ENCODE measurements at places on chromosomes 13 and 19.

DNA sequence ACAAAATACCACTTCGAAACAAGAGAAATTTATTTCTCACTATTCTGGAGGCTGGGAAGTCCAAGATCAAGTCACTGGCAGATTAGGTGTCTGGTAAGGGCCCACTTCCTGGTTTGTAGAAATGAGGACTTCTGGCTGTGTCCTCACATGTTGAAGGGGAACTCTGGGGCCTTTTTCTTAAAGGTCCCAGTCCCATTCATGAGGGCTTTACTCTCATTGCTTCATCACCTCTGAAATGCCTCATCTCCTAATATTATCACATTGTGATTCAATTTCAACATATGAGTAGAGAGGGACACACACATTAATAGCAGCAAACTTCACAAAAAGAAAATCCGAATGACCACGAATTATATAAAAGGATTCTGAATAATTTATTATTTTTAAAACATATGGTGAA is 21.6 kb upstream of the SIGLEC14 start:
- no peak for DNase-seq

DNA sequence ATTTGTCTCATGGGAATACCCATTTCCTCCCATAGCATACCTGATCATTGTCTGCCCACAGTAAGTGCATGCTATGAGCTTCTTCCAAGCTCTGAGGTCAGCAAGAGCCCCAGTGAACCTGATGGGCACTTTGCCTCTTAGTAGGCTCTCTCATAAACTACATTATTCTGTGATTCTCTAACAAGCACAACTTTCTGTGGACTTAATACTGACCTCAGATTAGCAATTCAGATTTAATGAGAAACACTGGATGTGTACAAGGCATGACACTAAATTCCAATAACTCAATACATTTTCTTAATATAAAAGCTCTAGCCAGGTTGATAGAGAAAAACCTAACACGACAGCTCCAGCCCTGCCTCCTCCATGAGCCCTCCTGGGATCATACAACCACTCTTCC is 23.3 kb upstream of the STARD13 start:
- no peak for DNase-seq

DNA sequence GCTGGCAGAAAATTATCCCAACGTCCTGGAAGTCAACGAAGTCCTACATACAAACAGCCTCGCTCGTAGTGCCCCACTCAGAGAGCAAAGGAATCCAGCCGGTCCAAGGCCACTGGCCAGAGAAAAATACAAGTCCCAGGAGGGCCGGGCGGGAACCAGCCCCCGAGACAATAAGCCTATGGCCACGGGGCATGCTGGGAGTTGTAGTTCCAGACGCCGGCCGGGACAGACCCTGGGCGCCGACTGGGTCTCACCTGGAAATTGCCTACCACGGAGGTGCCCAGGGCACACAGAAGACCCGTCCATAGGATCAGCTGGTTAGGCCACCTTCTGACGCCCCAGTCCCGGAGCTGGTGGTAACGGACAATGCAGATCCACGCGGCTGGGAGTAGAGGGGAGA is 5.4 kb downstream of the TMEM150B start:
- DNase-seq: peak; percentile 41

- no peak for DNase-seq
Observed at GRCh38 chr19:30792561-30793505, 420.6 kb downstream of the ZNF536 start.

GRCh38 chr19:40221858-40222619 is 3.9 kb upstream of the TTC9B start:
- peak; percentile 90 for DNase-seq

GRCh38 chr19:814152-815078 is 7.3 kb downstream of the PLPPR3 start:
- DNase-seq: no peak

GRCh38 chr13:79228972-79229371 is 177.1 kb downstream of the RBM26 start:
- DNase-seq: peak; percentile 47

DNA sequence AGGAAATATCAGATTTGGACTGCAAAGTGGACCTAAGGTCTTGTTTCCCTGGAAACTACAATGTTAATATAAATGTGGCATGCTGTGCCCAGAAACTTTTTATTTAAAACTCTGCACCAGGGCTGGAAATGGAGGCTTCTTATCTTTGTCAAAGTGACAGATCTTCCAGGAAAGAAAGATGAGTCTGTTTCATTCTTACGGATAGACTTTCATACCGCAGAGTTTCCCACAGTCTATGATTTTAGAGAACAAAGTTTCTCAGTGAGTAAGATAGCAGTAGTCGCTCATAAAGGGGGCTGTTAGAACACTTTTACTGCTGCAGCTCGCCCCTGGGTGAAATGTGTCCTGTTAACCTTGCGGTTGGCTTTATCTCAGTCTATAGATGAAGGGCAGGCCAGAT is 6.7 kb downstream of the CLEC11A start:
- no peak for DNase-seq

- DNase-seq: no peak
Observed at GRCh38 chr19:39937094-39937720, 2.8 kb upstream of the FCGBP start.

- DNase-seq: no peak
Observed at GRCh38 chr13:40983725-40984667, 35.1 kb downstream of the ELF1 start.

- DNase-seq: peak; percentile 18
Observed at GRCh38 chr13:110173247-110173818, 133.6 kb downstream of the COL4A1 start.

DNA sequence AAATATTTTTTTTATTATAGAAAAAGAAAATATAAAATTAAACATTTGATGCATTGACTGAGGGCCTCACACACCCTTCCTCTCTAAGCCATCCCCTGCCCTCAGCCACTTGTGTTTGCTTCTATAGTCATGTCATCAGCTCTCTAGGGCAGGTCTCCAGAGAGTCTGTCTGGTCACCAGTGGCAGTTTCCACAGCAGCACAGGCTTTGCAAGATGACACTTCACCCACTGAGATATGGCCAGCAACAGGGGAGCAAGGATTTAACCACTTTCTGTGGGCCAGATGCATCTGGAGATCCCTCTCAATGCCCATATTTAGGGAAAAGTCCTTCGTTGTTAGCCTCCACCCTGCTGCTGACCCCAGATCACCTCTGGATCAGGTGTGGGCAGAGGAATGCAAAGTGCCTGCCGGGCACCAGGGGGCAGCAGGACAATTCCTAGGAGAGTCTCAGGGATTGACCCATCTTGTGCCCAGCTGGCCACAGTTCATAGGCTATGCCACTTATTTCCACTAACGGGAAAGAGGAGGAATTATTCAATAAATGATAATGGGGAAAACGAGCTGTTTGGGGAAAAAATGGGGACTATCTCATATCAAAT is 4.8 kb downstream of the ABCC4 start:
- DNase-seq: no peak

DNA sequence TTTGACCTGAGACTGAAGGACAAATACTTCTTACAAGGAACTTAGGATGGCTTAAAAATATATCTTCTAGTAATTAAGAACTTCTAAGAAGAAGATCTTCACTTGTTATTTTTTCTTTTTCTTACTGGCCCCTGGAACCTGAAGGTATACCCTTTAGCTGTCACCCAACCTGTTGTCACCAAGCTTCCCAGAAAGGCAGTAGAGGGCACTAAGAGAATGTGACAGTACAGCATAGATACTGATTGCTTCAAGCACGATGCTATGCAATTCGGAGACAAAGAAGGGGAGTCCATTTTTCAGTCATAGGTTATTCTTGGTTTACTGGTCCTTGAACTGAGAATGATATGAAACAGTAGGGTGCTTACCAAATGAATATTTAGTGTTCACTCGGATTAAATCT is 208.3 kb upstream of the PCDH9 start:
- DNase-seq: no peak

GRCh38 chr13:36880961-36881360 is 39.1 kb downstream of the SMAD9 start:
- DNase-seq: no peak

- no peak for DNase-seq
Observed at GRCh38 chr19:5789886-5790558, 941 bp downstream of the DUS3L start.

DNA sequence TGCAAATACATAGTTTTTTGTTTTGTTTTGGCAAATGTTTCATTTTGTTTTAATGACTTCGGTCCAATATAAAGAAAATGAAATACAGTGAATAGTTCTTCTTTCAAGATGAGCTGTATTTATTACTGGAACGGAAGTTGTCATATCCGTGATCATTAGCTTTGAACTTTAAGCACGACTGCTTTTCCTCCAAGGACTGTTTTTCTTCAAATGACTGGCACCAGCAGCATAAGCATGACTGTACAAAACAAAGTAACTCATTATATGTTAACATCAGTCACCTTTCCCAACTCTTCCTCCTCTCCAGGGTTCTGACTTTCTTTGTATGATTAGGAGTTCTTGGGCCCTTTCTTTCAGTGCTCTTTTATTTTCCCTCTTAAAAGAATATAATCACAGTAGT is 20.5 kb downstream of the EDNRB start:
- peak; percentile 57 for DNase-seq

- DNase-seq: no peak
Observed at GRCh38 chr13:78198419-78198818, 279.8 kb upstream of the EDNRB start.

- DNase-seq: no peak
Observed at GRCh38 chr13:62142048-62142447, 726.4 kb upstream of the PCDH20 start.

- no peak for DNase-seq
Observed at GRCh38 chr19:2080336-2080988, 15.7 kb downstream of the MOB3A start.

DNA sequence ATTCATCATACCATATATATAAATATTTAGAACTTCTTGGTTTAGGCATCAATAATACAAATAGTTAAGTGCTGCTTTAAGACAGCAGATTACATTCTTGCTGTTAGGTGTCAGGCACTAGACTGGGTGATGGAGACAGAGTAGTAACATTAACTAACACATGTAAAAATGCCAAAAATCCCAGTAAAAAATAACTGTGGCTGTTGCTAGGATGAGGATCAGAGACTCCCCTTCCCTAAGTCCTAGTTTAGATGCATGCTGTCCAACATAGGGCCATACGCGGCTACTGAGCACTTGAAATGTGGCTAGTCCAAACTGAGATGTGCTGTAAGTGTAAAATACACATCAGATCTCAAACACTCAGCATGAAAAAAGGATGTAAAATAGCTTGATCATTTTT is 94.7 kb downstream of the CDADC1 start:
- DNase-seq: no peak

DNA sequence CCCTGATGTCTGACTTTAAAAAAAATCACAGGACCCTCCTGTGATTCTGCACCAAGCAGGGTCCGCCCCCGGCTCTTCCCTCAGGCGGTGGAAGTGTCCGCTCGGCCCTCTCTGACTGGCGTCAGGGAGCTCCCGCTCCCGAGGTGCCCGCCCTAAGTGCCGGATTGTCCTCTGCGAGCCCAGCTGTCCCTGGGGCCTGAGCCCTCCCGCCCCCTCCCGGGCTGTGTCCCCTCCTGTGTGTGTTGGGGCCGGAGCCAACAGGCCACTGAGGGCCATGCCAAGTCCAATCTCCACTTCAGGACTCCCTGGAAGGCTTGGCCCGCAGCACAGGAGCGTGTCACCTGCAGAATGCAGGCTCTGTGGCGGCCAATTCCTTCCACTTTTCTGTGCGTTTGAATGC is 25.4 kb downstream of the MAP2K2 start:
- DNase-seq: no peak

- DNase-seq: no peak
Observed at GRCh38 chr13:22161871-22162270, 491.0 kb downstream of the FGF9 start.

GRCh38 chr13:104411141-104411765 is 1345.0 kb upstream of the SLC10A2 start:
- DNase-seq: no peak

- DNase-seq: peak; percentile 17
Observed at GRCh38 chr13:87524775-87525174, 146.4 kb upstream of the SLITRK5 start.

DNA sequence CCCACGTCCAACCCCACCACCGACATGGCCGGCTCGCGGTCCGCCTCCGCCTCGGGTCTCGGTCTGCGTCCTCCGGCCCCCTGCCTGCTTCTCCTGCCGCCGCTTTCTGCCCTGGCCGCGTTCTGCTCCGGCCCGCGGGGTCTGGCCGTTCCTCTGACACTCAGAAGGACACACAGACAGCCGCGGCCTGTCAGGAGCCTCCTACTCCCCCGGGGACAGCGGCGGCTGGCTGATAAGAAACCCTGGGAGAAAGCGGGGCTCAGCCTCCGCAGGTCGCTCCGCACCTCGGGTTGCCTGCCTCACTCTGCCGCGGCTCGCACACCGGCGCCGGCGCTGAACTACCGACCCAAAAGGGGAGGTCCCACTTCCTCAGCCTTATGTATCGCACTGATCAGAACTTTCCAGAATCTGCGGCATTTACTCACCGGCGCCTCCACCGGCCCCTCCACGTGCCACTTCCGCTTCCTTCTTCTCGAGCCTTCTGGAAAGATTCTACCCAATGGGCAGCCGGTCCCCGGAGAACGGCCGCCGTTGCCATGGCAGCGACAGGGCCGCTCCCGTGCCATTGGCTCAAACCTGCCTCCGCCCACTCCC is at the start of gene HSPH1:
Gene HSPH1 (minus strand): TSS at position 348 of the 594 bp plus-strand sequence. CDS start 322 bp downstream, at position 26.
- peak; percentile 98 for DNase-seq

- no peak for DNase-seq
Observed at GRCh38 chr19:48836089-48837017, at the start of gene HSD17B14. Gene HSD17B14, minus strand, starts transcription at chr19:48836491. Its CDS starts 80 bp downstream, at chr19:48836411.

- DNase-seq: no peak
Observed at GRCh38 chr13:30435911-30436451, 13.7 kb downstream of the UBE2L5 start.

DNA sequence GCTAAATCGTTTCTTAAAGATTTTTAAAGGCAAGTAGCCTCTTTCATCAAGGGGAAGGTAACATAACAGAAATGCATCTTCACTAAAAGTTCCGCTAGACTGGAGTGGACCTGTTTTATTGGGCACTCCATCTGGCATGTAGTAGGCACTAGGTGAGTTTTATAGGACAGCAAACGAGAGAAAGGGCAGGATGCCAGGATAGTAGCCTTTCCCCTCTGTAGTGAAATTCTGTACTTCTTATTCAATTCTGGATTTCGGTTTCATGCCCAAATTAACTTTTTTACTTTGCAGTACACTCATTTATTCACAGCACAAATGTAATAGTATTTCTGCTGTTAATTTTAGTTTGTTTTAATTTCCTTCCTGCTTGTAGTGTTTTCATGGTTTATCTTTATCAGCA is 45.2 kb downstream of the GPR180 start:
- DNase-seq: no peak

GRCh38 chr13:41456768-41457588 is at the start of gene RGCC:
Gene RGCC, plus strand, starts transcription at chr13:41457550. Its CDS starts 158 bp downstream, at chr13:41457708.
- DNase-seq: no peak
